ENCODE measurements at places on chromosomes 11 and 22. TPM values are rescaled to one million over a fixed set of nuclear protein-coding genes. Genes with fewer than 3 reads are reported as not detected.

- peak; percentile 80 for DNase-seq
These were observed 32.2 kb downstream of the LIMK2 start for GRCh38 chr22:31244046-31244942.

DNA sequence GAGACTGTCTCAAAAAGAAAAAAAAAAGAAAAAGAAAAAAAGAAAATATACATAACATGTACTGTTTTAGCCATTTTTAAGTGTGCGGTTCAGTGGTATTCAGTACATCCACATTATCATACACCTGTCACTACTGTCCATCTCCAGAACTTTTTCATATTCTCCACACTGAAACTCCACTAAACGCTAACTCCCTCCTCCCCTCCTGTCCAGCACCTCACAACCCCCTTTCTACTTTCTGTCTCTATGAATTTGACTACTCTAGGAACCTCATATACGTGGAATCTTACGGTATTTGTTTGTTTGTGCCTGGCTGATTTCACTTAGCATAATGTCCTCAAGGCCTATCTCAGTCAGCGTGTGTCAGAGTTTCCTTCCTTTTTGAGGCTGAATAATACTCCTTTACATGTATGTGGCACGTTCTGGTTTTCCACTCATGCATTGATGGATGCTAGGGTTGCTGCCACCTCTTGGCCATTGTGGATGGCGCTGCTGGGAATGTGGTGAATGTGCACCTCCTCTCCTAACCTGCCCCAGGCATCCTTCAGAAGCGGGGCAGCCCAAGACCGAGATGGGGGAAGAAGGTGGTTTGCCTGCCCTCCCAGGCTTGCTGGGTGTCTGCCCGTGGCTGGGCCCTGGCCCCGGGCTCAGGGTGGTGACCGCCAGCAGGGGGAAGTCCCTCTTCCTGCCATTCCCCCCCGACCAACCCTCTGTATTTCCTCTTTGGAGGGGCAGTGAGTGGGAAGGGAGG, 60.5 kb downstream of the BCR start:
- DNase-seq, result no peak

- DNase-seq, result no peak
These were observed 304.8 kb upstream of the ISX start for GRCh38 chr22:34761111-34761510.

DNA sequence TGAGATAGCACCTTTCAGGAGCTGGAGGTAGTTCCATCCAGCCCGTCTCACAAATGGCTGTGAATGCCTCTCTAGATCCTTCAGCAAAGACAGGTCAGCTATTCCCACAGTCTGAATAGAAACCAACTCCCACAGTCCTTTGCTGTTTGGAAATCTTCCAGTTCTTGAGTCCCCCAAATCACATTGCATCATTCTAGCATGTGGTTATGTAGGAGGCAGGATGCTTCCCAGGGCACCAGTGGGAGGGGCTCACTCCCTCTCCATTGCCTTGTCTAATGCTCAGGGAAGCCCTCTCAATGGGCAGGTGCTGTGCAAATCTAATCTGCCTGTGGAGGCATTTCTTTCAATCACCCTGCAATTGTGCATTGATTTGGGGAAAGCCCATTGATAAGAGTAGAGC, 14.6 kb downstream of the NAV2 start:
- peak; percentile 80 for DNase-seq

DNA sequence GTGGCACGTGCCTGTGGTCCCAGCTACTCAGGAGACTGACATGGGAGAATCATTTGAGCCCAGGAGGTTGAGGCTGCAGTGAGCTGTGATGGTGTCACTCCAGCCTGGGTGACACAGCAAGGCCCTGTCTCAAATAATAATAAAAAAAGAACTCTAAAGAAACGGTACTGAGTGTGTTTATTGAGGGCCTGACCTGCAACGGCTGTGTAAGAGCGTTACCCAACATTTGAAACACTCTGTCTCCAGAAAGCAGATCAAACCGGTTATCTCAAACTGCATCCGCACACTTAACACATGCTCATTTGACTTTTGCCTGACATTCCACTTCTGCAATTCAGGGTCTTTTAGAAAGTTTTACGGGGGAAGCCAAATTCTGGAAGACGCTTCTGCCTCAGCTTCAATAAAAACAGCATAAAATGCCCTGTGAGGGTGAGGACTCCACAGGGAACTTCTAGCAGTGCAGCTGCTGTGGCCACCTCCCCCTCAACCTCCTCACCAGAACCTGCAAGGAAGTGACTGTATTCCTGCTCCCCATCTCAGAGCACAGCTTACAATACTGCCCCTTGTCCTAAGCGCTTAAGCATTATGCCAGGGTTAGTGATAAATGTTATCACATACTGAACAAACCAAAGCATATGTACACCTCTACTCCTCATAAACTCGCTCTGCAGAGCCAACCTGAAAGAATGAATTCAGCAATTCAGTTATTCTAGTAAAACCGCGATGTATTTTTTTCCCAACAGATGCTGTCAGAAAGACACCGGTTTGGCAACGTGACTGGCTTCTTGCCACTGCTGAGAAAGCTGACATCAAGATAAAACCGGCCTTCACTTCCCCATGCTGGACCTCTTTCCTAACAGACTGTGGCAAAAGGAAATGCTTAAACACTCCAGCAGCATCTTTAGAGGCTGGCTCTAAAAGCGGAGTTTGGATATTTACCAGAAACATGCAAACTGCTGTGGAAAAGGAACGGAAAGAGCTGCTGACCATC, 52.2 kb downstream of the PRDM10 start:
- DNase-seq, result peak; percentile 65

DNA sequence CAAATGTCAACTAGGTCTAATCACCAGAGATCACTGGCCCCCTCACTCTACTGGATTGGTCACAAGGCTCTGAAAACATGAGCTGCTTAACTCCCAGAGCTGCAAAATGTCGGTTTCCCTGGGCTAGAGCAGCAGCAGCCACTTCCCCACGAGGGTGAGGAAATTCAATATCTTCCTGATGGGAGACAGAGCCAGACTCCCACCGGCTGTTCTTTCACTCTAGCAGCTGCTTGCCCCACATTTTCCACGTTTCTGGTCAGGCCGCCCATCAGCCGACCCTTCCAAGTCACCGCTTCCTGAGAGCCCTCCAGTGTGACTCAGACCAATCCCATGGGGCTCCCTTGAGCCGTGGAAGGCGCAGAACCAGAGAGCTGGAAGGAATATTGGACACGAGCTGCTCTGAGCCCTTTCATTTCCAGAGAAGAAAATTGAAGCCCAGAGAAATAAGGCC, 227.0 kb downstream of the ADAMTS15 start:
- peak; percentile 50 for DNase-seq

- no peak for DNase-seq
These were observed 12.0 kb downstream of the PPIL2 start for GRCh38 chr22:21677606-21678443.

GRCh38 chr11:129090056-129090455, 102.1 kb downstream of the ARHGAP32 start:
- DNase-seq, result peak; percentile 56

DNA sequence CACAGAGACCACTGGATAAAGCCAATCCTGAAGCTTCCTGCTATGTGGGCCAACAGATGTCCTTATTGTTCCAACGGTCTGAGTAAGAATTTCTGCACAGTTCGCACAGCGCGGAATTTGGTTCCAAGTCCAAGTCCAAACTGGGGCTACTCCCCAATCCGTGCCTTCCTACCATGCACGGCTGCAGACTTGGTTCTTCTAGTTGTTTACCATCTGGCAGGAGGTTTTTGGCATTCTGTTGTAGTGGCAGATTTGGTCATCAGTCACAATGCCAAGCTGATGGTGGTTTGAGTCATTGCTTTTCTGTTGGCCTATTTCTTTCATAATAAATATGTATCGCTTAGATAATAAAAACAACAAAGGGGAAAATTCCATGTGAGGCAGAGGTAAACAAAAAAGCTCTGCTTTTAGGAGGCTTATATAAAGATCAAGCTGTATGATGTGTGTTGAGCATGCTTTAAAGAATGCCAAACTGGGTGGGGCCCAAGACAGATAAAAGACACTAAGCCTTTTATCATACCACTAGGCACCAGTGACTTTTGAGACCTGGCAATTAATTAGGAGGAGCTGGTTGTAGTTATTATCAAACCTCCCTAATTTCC, 52.5 kb upstream of the SYN3 start:
- DNase-seq, result no peak

DNA sequence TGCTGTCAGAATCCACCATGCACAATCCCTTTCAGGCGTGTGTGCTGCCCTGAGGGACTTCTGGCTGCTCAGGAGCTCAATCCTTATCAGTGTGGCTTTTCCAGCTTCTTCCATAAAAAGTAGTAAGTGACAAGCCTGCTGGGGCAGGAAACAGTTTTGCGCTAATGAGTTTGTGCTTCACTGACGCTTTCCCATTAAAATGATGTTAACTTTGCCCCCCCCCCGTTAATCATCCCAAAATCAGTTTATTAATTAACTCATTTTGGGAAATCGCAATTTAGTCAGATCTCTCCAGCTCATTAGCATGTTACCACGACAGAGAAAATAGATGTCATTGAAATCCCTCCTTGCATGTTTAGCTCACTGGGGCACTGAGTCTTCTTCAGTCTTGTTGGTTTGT, 186.5 kb upstream of the TENM4 start:
- DNase-seq, result no peak

KCNA4 gene
- not detected for total RNA-seq

SREBF2 gene
- 9.2 TPM for total RNA-seq

OR8D1 gene
- total RNA-seq, result not detected

F2 gene
- not detected for total RNA-seq

Measured in IMR-90 (cell line).